Stimulated activated CD8-positive, alpha-beta memory T cell treated with anti-CD3 and anti-CD28 coated beads, Interleukin-7, amount 100 ng/mL, for 24 hours (primary cell): ENCODE measurements at places on chromosomes 1 and 21.

DNA sequence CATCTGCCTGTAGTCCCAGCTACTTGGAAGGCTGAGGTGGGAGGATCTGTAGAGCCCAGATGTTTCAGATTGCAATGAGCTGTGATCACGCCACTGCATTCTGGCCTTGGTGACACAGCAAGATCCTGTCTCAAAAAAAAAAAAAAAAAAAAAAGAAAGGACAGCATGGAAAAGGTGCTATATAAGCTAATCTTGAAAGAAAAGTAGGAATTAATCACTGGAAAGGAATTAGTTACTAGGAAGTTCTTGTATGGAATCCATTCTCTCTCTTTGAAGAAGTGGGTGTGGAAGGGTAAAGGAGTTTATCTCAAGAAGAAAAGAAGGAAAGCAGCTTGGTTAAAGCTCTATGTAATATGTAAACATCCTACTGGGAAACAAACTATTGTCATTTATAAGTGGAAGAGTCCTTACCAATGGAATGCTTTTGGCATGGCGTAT, 339.2 kb downstream of the DPYD start:
- DNase-seq: no peak

DNA sequence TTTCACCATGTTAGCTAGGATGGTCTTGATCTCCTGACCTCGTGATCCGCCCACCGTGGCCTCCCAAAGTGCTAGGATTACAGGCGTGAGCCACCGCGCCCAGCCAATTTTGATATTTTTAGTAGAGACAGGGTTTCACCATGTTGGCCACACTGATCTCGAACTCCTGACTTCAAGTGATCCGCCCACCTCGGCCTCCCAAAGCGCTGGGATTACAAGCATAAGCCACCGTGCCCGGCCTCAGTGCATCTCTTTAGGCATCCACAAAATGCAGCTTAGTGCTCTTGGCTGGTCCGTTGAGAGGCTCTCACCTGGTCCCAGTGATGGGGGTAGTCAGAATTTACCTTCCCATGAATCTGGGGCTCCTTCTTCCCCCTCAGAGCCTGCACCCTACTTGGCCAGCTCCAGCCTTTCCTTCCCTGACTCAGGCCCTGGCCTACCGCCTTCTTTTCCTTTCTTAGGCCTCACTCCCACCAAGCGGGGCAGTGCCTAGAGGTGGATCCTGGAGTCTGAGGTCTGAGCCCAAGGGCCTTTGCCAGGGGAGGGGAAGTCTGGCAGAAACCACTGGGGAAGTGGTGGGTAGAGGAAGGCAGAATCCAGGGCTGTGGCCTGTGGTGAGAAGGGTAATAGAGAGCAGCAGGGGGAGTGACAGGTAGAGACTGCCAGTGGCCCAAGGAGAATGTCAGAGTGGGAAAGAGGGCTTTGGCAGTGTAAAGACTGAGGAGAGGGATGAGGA, 3.7 kb downstream of the LENEP start:
- DNase-seq: no peak

GRCh38 chr1:35461966-35462651, 95.1 kb downstream of the KIAA0319L start:
- no peak for DNase-seq

GRCh38 chr1:53548031-53548491, 88.9 kb downstream of the DMRTB1 start:
- no peak for DNase-seq

DNA sequence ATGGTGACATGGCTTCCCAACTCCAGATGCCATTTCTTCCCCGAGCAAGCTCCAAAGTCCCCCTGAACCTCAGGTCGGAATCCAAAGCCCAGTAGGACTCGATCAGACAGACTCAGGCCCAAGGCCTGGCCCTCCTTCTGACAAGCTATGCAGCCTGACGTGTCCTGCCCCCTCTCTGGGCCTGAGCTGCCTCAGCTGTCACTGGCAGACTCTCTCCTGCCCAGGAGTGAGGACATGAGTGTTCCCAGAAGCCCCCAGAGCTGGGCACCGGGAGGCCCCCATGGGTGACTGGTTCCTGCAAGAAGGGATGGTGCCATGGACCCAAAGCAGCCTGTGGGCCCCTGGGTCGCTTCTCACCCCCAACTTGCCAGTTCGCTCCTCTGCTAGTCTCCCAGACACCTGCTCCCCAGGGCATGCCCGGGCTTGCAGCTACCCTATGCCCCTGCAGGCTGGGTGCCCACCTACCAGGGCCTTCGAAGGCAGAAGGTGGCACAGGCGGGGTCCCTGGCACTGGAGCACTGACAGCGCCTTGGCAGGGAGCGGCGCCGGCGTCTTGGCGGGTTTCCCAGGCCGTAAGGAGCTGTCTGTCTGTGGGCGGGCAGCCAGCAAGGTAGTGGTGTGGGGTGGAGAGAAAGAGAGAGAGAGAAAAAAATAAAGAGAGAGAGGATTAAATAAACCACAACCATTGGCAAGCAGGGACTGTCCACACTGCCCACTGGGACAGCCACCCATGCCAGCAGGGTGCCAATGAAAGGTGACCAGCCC, 2.3 kb downstream of the EDN2 start:
- DNase-seq: no peak

- DNase-seq: no peak
Observed at GRCh38 chr1:225963735-225964530, 22.9 kb upstream of the LEFTY2 start.

GRCh38 chr21:33058527-33058926, 11.4 kb upstream of the OLIG1 start:
- DNase-seq: no peak

GRCh38 chr1:212284332-212284743, 872 bp upstream of the PPP2R5A start:
- DNase-seq: no peak

GRCh38 chr1:37040261-37040660, 5.9 kb upstream of the GRIK3 start:
- DNase-seq: no peak

- DNase-seq: no peak
Observed at GRCh38 chr1:153649863-153650235, 8.7 kb upstream of the SNAPIN start.

GRCh38 chr1:238177960-238178645, 287.4 kb upstream of the ZP4 start:
- DNase-seq: no peak

DNA sequence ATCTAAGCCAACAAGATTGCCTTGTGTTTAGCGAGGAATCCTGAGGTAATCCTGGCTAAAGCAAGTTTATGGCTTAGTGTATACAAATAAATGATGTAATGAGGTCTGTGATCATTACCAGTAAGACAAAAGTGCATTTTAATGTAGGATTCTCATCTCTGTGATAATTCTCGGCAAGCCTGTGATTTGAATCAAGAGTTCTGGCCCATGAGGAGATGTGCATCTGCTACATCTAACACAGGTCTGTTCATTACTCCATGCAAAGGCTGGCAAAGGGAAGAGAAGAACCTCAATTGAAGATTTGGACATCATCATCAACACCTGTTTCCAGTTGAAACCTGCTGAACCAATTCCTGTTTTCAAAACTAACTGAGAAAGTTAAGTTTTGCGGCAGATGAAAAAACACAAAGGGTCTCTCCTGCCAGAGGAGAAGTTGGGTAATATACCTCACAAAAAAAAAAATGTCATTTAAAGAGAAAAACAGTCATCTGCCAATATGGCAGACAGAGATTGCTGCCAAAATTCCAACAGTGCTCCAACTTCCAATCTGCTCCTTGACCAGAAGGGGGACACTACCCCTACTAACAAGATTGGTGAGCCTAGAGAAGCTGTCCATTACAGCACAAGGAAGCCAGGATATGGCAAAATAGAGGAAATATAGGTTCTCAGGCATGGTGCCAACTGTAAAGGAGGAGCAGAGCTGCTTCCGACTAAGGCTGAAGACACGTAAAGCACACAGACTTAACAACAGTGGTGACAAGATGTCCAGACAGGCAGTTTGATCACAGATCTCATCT, 453.7 kb downstream of the TTLL7 start:
- no peak for DNase-seq

DNA sequence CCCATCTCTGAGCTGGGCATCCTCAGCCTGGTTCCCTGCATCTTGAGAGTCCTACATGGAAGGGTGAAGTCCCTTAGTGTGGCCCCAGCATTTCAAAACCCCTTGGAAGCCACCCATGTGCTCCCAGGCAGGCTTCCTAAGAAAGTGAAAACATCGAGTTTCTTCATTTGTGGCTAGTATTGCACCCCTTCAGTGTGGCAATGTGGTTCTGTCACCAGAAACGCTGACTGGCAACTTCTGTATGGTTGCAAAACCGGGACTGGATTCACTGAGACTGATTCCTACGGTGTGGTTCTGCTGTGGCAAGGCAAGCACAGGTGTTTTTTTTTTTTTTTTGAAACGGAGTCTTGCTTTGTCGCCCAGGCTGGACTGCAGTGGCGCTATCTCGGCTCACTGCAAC, 9.0 kb upstream of the IFNGR2 start:
- DNase-seq: no peak

- DNase-seq: no peak
Observed at GRCh38 chr1:62997884-62998283, 214.0 kb downstream of the ATG4C start.

DNA sequence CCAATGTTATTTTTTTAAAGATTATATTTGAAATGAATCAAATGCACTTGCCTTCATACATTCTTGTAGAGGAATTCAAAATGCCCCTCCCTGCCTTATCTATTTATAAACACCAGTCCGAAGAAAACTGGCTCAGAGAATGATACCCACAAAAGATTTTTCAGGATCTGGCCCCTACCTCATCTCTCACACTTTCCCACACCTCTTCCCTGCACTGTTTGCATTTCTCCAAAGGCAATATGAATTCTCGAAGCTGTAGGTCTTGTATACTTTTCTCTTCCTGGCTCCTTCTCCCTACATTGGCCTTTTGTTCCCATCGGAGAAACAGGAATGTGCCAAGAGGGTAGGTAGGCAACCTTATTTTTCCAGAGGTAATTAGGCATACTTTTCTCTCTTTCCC, 12.0 kb upstream of the CCDC190 start:
- DNase-seq: no peak

DNA sequence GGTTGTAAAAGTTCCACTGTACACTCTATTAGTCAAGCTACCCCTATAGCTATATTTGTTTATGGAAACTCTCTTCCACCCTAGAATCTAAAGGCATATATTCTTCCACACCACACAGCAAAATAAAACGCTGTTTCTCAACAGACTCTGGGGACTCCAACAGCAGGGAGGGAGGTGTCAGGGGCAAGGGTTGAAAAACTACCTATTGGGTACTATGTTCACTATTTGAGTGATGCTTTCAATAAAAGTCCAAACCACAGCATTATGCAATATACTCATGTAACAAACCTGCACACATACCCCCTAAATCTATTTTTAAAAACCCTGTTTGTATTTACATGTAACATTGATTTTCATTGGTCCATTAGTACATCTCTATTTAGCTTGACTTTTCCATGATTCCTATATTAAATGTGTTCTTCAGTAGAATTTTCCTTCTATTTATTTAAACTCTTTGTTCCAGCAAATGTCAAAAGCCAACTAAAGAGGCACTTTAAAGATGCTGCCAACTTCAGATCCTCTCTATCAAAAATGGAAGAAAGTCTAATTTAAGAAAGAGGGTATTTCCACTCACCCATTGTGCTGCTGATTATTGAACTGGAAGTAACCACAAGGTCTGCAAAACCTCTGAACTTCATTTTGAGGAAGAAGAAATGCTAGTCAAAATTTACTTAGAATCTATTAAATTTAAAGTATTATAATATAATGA, 26.2 kb downstream of the RGS7 start:
- DNase-seq: no peak

DNA sequence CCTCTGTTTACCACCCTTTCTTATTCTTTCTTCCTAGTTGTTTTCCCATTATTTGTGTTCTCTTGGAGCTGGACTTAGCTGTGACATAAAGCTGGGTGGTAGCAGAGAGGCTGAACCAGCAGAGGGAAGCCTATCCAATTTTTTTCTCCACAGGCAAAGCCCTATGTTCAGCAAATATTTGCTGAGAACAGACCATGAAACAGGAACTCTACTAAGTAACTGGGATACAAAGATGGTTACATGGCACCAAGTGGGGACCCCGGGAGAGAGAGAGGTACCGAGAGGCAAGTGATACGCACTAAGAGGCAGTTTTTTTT, 6.6 kb downstream of the CFAP141 start:
- DNase-seq: no peak

DNA sequence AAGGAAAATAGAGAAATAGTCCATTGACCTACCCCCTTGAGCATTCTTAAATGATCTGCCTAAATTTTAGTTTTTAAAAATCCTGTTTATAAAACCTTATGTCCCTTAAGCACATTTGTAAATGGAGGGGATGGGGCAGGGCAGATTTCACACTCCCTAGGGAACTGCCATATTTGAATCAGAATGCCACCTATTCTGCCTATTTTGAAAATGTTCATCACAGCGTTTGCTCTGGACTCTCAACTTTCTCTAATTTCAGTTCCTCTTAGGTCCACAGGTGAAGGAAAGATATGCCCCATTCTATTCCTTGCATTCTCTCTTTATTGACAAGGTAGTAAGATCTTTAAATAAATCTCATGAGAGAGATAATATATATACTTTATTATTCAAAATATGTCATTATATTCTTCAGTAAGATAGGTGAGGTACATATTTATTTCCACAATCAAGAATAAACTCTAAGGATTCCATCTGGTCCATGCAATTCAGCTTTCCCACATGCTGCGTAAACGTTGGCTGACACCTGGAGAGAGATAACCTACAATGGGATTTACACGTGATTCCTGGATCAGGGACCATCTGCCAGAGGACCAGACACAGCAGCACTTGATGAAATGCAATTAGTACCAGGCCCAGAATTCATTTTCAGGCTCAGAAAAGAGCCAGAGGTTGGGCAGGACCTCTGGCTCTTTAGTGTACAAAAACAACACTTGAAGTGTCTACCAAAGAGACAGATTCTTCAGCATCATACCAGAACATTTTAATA, 1.2 kb upstream of the LPGAT1 start:
- DNase-seq: no peak

- no peak for DNase-seq
Observed at GRCh38 chr1:42913426-42914091, 45.1 kb downstream of the SLC2A1 start.

GRCh38 chr1:94379615-94380014, 38.6 kb upstream of the ABCD3 start:
- no peak for DNase-seq

DNA sequence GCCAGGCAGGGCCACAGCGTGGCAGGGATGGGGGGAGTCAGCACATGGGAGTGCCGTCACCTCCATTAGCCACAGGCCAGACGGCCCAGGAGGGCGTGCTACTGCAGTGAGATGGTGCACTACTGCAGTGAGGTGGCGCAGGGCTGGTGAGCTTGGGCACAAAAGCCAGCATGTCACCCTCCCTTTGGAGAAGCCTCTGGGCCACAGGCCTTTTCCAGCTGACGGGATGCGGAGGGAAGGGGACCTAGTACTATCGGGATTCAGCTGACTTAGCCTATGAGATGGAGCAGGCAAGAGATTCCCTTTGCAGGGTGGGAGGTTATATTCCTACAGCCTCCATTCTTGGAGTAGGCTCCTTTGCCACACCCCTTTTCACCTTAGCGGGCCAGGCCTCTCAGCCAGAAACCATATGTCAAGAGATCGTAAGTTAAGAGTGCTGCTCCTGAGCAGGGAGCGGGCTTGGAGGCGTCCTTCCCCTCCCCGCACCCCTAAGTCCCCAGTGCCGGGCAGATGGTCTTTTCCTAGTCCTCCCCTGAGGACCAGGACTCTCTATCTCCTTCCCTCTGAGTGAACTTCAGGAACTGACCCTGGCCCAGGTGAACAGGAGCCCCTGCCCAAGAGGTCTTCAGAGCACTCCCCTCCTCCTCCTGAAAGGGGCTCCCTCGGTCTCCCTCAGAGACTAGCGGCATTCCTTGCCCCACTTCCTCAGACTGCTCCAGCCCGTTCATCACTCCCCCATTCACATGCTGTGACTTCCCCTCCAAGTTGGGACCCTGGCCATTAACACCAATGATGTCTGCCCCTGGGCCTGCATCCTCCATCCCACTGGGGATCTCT, 8.2 kb downstream of the NES start:
- DNase-seq: no peak
